ENCODE measurements at places on chromosomes 6 and 20. TPM values are rescaled to one million over a fixed set of nuclear protein-coding genes. Genes with fewer than 3 reads are reported as not detected.

SAMHD1 gene
- total RNA-seq = 54.5 TPM

SLC35D3 gene
- not detected for total RNA-seq

STMND1 gene
- total RNA-seq = not detected

LPIN3 gene
- total RNA-seq = 1.5 TPM

ARFGEF3 gene
- total RNA-seq = 5.8 TPM

JPH2 gene
- total RNA-seq = 0.17 TPM

ANGPT4 gene
- total RNA-seq = not detected

BPIFB4 gene
- total RNA-seq = not detected

AGER gene
- total RNA-seq = 0.85 TPM

DNAH8 gene
- total RNA-seq = under 0.01 TPM

C2 gene
- not detected for total RNA-seq

CASS4 gene
- 0.05 TPM for total RNA-seq

IL20RA gene
- 0.79 TPM for total RNA-seq

SEL1L2 gene
- not detected for total RNA-seq

VGLL2 gene
- total RNA-seq = not detected

SEC23B gene
- 42.9 TPM for total RNA-seq

SULF2 gene
- 92.1 TPM for total RNA-seq

C4B gene
- total RNA-seq = 1.2 TPM

SLC4A11 gene
- 14.9 TPM for total RNA-seq

CST3 gene
- 284 TPM for total RNA-seq

SMOC2 gene
- total RNA-seq = not detected

CCDC28A gene
- total RNA-seq = 23.7 TPM

SLC13A3 gene
- 0.05 TPM for total RNA-seq

ZNF391 gene
- total RNA-seq = 1.1 TPM

ZNF165 gene
- total RNA-seq = 0.17 TPM

SLC12A5 gene
- 0.47 TPM for total RNA-seq

HLA-DMB gene
- total RNA-seq = 2.9 TPM

PLN gene
- not detected for total RNA-seq

WFDC2 gene
- not detected for total RNA-seq

SLC22A3 gene
- total RNA-seq = under 0.01 TPM

IL17F gene
- total RNA-seq = not detected

ENPP1 gene
- total RNA-seq = 0.98 TPM

PSORS1C2 gene
- not detected for total RNA-seq

EPPIN gene
- not detected for total RNA-seq

MUC22 gene
- not detected for total RNA-seq

All from dermis blood vessel endothelial cell (primary cell).